ENCODE measurements at places on chromosomes 4 and X.
A peak's percentile ranks its signal among the peaks of the same experiment; 100 is the strongest.

DNA sequence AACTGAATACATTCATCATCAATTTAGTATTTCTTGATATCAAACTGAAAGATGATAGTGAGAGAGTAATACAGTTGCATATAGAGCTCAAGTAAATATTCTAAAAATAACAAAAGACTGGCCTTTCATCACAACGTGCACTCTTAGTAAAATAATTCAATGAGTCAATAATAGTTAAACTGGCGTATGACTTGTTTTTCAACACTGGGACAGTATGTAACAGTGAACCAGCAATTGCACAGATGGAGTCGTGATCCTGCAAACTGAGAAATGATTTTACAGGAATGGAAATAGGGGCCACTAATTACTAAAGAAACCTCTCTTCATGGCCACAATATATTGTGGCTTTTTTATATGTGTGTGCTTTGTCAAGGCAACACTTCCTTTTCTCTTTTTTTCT lies 137.4 kb downstream of the SLC4A4 start:
- no peak for DNase-seq

DNA sequence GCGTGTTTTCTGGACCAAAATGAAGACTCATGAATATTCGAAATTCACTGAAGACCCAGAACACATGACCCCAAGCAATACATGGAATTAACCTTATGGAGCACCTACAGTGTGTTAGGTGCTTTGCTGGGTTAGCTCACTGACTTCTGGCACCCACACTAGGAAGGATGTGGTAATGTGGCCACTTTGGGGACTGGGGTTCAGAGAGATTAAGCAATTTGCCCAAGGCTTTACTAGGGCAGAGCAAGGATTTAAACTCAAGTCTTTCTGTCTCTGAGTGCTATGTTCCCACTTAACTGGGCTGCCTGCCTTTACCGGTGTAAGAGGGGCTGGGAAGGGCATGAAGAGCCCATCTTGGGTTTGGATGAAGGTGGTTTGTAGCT lies 162.0 kb upstream of the ATP6AP2 start:
- DNase-seq = peak; percentile 17

DNA sequence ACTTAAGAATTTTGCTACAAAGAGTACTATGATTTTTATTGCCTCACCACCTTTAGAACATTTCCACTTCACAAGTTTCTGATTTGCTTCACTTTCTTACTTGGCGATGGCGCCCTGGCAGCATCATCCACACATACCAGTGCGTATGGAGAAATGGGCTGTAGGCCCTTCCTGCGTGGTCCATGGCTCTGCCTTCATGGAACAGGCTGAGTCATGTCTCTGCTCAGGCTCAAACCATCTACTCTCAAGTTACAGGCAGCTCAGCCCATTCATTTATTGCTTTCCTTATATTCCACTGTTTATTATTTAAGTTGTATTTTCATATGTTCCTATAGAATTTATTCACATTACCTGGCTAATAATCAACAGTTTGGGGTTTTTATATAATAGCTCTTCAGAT lies 21.1 kb downstream of the CASP3 start:
- DNase-seq = no peak

DNA sequence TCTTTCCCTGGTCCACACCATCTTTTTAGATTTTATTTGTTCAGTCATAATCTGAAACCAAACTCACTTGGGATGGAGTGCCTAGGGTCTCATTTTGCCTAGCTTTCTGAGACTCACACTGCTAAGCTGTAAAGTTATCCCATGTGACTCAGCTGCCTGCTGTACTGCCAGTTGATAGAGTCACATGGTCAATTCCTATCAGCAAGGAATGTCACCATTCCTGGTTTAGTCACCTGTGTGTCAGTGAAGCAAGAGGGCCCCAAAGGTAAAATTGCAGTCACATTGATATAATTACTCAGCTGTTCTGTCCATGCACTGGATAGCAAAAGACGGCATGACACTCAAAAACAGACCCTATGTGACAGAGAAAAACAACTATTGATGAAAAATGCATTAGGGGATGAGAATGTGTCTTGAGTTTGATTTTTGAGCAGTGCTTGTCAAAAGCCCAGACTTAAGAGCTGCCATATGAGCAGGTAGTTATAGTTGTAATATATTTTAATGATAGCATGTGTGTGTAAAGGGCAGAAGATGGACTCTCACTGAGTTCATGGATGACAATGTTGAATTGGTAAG lies 413.2 kb downstream of the PPARGC1A start:
- DNase-seq = no peak

- no peak for DNase-seq
Measured at GRCh38 chr4:28211676-28212470, 1351.2 kb downstream of the STIM2 start.

DNA sequence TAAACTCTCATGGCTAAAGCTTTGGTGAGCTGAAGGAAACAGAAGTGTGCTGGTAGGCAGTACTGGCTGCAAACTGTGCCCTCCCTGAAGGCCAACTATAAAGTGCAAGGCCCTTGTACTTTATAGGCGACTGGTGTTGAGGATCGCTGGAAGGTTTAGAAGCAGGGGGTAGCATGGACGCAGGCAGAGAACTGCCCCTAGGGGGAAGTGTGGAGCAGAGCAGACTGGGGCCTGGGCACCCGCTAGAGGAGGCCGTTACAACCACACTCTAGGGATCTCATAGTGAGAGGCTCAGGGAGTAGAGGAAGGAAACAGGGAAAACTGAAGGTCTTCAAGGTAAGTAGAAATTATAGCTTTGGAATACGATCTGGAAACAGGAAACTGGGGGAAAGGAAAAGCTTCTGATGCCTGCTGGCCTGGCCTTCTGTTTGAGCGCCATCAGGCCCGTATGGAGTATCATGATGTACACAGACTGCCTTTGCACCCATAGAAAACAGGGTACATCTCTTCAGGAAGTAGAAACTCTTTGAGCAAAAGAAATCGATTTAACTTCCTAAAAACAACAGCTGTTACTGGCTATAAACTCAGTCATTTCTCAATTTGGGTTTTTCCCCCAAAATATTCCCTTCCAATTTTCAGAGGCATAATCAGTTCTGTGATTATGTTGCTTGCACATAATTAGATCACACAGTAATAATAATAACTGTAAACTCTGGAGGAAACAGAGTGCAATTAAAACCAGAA lies 23.9 kb upstream of the TMSB4X start:
- peak; percentile 85 for DNase-seq

DNA sequence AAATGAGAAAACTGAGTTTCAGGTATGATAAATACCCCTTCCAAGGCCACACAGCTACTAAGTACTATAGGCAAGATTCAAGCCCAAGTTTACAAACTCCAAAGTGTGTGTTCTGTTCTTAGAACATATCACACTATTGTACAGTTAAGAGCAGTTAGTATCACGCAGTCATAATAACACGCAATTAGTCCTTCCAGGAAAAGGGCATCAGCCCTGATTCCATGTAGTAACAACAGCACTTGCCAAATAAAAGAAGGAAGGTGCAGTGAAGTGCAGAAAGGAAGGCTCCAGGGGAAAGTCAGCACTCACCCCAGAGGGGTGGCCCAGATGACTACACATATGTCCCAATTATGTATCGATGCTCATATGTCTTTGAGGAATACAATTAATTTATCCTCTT lies 4.4 kb downstream of the TASL start:
- DNase-seq = no peak

DNA sequence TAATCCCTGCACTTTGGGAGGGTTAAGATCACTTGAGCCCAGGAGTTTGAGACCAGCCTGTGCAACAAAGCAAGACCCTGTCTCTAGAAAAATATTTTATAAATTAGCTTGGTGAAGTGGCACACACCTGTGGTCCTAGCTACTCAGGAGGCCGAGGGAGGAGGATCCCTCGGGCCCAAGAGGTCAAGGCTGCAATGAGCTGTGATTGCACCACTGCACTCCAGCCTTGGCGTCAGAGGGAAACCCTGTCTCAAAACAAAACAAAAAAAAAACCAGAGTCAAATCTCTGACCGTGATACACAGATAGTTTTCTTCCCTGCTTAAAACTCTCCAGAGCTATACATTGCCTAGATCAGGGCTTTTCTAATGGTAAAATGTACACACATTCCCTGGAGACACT lies 53.5 kb downstream of the CHST7 start:
- DNase-seq = no peak

DNA sequence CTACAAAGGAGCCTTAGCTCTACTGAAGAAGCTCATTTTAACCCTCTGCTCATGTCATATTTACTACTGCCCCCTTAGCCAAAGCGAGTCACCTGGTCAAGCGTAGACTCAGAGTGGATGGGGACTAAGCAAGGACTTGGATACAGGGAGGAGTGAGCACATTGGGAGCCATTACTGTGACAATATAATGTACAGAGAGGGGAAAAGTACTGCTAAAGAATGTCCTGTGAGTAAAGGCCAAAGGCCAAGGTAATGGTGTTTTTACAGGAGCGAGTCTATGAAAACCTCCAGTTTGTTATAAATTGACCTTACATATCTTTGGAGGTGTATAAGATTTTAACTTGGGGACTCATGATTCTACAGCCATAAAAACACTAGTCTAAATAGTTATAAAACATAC lies 10.6 kb upstream of the GK start:
- no peak for DNase-seq

DNA sequence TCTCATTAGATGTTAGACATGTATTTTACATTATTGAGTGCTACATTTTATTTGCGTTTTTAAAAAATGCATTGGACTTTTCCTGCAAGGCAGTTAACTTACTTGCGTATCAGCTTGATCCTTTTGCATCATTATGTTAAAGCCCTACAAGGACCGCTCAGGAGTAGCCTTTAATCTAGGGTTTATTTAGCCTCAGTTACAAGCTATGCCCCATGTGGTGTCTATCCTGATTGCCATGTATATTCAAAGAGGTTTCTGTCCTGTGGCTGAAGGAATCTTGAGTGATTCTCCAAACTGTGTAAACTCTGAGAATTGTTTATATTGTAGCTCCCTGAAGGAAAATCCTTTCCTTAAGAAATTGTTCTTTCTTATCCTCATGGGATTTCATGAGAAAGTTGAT lies 821.8 kb upstream of the AGA start:
- DNase-seq = no peak

GRCh38 chrX:29397506-29397905 lies 810.3 kb downstream of the IL1RAPL1 start:
- no peak for DNase-seq

DNA sequence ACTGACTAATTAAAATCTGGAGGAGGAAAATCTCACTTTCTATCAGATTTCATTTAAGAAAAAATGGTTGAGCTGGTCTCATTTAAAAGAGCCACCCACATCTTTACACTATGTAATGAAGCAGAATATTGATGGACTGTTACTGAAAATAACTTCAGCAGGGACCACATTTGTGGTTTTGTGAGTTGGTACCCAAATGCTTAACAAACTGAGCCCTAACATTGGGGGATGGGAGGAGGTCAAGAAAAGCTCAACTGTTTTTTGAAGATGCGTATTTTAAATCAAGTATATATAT lies 30.1 kb downstream of the HOPX start:
- DNase-seq = no peak

Data from CD4-positive, alpha-beta T cell treated with Interleukin-4 for 1 hour (primary cell).